ENCODE measurements at places on chromosomes 5 and 9. TPM values are rescaled to one million over a fixed set of nuclear protein-coding genes. Genes with fewer than 3 reads are reported as not detected.

The SUSD1 gene
- 15.6 TPM for total RNA-seq

GRCh38 chr5:177382423-177383029 is 1.7 kb upstream of the SLC34A1 start:
- no peak for DNase-seq

DNA sequence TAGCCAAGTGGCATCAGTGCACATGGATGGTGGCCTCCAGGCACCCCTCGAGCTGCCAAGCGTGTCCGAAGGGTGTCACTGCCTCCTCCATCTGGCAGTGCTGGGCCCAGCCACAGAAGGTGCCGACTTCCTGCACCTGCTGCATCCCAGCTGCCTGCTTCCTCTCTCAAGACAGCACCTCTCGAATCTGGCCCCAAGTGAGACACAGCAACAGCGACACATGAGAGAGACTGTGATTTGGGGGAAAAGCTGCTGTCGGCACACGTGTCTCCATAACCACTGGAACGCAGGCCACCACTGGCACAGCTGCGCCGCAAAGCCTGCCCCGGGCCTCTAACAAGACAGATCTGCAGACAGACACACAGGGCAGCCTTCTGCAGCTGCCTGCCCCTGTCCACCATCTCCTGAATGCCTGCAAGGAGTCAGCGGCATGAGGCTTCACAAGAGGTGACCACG is 8.8 kb downstream of the CLPTM1L start:
- no peak for DNase-seq

The CCDC171 gene
- 0.57 TPM for total RNA-seq

The TRIM7 gene
- total RNA-seq: 6.7 TPM

GRCh38 chr9:6852243-6852963 is 94.6 kb downstream of the KDM4C start:
- peak; percentile 36 for DNase-seq

DNA sequence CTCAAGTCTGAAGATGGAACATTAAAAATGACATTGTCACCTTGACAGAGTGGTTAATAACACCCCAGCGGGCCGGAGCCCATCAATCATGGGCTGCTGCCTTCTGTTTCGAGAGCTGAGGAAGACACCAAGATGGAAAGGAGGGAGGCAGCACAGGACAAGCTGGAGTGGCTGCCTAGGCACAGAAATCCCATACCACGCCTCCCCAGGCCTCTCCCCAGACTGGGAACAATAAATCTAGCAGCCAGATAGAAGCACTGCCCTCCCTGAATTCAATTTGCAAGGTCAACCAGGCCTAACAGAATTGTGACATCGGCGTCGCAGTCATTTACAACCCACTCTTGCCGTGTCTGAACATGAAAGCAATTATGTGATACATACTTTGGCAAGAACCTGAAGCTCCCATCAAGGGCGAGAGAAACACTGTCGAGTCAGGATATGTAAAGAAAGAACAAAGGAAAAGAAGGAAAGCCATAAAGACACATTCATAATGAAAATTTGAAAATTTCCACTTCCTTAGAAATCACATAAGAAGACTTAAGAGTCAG is 35.4 kb upstream of the ZNF354A start:
- no peak for DNase-seq

The CBY3 gene
- total RNA-seq: not detected

The RNF183 gene
- total RNA-seq: not detected

The IRX2 gene
- 10.3 TPM for total RNA-seq

The BSPRY gene
- total RNA-seq: not detected

GRCh38 chr5:105508519-105508918 is 1945.9 kb upstream of the NUDT12 start:
- DNase-seq: no peak

DNA sequence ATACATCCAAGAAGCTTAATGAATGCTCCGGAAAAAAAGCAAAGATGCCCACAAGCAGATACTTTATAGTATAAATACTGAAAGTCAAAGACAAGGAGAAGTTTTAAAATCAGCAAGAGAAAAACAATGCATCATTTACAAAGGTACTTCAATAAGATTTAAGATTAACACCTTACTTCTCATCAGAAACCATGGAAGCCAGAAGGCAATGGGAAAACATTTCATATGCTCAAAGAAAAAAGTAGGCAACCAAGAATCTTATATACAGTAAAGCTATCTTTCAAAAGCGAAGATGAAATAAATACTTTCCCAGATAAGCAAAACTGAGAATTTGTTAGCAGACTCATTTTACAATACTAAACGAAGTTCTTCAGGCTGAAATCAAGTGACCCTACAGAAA is 51.1 kb downstream of the ABHD17B start:
- no peak for DNase-seq

DNA sequence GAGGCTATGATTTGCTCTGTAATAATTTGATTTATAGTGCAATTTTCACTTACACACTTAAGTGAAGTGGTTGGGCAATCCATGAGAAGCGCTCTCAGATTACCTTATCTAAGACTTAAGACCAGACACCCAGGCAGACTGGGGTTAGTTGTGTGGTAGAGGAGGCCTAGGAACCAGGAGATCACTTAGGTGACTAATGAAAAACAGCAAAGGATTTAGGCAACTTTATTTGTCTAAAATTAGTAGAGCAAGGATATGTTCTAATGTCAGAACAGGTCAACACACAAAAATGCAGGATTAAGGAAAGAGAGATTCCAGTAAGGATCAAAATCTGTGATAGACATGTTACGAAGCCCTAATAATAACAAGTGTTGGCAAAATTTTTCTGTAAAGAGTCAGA is 913.8 kb downstream of the TLE1 start:
- DNase-seq: no peak

- no peak for DNase-seq
Observed at GRCh38 chr5:160377651-160378050, 7.2 kb upstream of the C1QTNF2 start.

- DNase-seq: no peak
Observed at GRCh38 chr5:44332285-44332971, 56.8 kb downstream of the FGF10 start.

The GRXCR2 gene
- total RNA-seq: not detected

- no peak for DNase-seq
Observed at GRCh38 chr9:113154946-113155345, 4.1 kb downstream of the SLC31A2 start.

The CCL19 gene
- not detected for total RNA-seq

The SPINK13 gene
- total RNA-seq: not detected

The IFNA2 gene
- total RNA-seq: not detected

DNA sequence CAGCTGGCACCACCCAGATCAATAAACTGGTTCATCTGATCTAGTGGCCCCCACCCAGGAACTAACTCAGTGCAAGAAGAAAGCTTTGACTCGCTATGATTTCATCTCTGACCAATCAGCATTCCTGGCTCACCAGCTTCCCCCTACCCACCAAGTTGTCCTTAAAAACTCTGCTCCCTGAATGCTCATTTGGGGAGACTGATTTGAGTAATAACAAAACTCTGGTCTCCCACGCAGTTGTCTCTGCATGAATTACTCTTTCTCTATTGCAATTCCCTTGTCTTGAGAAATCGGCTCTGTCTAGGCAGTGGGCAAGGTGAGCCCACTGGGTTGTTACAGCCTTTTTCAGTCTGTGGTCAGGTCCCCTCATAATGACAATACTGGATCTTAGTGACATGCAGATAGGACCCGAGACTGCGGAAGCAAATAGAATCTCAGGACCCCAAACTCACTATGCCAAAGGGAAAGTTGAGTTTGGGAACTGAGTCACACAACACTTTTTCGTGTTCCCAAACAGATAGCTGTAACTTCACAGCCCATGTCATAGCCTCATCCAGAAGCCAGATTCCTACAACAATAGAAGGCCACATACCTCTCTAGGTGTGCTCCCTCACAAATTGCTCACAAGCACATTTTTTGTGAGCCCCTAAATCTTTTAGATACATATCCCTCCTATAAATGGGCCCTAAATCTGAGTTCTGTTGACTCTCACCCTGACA is 175.2 kb upstream of the RAI14 start:
- DNase-seq: no peak

The LCN10 gene
- not detected for total RNA-seq

- peak; percentile 70 for DNase-seq
Observed at GRCh38 chr9:133845440-133845839, 107.3 kb upstream of the SARDH start.

DNA sequence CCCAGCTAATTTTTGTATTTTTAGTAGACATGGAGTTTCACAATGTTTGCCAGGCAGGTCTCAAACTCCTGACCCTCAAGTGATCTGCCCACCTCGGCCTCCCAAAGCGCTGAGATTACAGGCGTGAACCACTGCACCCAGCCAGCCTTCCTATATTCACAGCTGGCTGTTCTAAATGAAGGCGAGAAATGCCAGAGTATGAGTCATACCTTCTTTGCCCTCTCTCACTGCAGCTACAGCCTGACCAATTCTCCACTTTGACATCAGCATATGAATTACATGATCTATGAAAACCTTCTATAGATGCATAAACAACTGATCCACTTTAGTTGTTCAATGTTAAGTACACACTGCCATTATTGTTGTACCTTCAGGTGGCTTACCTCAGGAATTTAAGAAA is 14.5 kb downstream of the APTX start:
- DNase-seq: no peak

DNA sequence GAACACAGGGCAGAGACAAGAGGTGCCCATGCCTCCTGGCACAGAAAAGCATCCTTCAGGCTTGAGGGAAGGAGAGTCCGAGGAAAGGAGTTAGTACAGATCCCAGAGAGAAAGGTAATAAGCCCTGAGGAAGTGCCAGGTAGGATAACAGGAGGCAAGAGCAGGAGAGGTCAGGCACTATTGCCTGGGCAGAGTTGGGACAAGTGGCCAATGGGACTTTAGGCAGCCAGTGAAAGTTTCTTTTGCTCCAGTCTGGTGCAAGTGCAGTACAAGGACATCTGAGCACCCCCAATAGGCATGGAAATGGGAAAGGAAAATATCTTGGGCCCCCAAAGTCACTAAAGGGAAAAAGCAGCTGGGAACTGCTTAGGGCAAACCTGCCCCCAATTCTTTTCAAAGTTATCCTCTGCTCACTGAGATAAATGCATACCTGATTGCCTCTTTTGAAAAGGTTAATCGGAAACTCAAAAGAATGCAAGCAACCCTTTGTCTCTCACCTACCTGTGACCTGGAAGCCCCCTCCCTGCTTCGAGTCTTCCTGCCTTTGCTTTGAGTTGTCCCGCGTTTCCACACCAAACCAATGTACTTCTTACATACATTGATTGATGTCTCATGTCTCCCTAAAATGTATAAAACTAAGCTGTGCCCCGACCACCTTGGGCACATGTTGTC is 46.5 kb downstream of the ELOVL7 start:
- DNase-seq: no peak

DNA sequence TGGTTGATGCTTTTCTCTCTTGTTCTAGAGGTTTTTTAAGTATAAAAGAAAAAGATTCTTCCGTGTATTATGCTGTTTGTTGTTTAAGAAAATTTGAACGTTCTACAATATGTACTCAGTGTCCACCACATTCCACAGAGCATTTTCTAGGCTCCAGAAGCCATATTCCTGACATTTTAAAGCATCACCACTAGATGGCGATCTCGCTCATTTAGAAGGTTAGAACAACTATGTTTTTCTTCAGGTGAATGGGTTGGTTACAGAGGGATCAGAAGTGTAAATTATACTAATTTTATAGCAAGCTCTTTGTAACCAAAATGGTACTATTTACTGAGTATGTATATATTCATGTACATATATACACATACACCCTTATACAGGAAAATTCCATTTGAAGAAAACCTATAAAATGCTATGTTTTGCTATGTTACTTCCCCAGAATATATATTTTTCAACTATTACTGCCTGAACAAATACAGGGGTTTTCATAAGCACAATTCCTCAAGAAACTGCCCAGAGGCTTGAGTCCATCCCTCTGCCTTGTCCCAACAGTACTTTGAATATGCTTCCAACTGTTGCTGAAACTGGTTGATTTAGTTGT is 284.3 kb downstream of the CCDC171 start:
- peak; percentile 42 for DNase-seq

GRCh38 chr5:131109540-131110255 is 55.4 kb downstream of the HINT1 start:
- no peak for DNase-seq

DNA sequence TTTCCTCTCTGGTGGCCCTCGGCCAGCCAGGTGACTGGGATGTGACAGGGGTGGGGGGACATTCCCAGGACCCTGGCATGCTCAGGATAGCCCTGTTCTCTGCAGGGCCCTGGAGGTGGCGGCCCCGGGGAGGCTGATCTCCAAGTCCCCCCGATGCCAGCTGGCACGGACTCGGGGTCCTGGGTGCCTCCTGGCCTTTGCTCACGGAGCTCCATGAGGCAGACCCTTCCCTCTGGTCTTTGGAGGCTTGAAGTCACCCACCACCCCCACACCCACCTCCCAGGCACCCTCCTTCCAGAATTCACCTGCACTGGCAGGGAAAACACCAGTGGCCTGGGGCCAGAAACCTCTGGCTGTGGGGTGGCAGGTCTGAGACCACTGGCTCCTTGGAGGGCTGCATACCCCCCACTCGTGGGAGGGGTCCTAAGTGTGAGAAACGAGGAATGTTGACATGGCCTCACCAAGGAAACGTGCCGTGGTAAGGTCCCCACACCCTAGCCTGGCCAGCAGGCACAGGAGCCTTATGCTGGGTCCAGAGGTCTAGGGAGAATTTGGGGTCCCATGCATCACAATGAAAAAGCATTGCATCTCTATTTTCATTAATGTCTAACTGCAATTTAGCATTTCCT is 130.8 kb upstream of the FAM120A start:
- DNase-seq: no peak

All from Daoy (cell line).